ENCODE measurements at places on chromosomes 5 and 9.
A peak's percentile ranks its signal among the peaks of the same experiment; 100 is the strongest.

DNA sequence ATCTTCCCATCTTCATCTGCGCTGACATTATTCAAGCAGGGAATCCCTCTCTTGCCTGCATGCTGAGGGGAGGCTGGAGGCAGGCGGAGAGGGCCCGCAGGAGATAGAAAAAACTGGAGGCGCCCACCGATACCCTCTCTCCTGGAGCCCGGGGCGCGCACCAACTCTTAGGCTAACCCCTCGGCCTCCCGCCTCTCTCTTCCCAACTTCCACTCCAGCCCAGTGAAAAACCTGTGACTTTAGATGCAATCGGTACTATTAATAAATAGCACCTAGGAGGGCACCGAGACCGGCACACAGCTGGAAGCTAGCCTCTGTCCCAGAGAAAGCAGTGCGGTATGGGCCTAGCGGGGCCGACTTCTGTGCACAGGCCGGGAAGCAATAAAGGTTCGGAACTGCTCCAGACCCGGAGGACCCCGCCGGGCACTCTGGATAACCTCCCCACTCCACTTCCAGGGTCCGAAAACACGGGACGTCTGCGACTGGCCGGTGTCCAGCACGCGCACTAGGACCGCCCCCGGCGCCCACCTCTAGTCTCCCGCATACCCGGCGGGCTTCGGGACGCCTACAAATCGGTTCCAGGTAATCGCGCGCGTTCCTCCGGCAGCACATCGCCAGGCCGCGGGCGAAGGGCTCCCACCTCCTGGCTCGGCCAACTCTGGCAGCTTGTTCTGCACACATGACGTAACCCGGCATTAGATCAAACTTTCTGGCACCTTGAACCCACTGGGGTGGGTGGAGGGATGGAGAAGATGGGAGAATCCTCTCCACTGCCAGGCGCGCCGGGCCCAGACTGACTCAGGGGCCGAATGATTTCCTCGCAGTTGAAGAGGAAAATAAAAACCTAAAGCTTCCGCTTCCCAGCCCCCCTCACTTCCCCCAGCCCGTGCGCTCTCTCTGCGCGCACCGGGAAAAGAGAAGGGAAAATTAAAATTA, 1.4 kb downstream of the EFNA5 start:
- DNase-seq: peak; percentile 17

GRCh38 chr5:53311681-53312080, 168.7 kb upstream of the FST start:
- DNase-seq: no peak

GRCh38 chr5:65825408-65826328, 100.7 kb upstream of the ERBIN start:
- no peak for DNase-seq

DNA sequence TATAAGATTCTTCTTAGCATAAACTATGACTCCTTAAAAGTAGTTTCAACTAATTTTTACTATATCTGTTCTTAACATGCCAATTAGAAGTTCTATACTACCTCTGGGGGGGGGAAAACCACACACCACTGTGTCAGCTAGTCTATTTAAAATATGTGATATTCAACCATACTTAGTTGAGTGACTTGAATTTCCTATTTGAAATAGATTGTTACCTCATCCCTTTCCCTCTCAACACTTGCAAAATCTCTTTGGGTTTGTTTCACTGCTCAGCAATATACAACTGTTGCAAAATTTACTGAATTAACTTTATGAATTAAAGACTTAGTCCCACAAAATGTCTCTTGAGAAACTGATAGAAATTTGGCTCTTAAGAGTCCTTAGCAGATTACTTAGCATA, 151.1 kb upstream of the POU5F2 start:
- no peak for DNase-seq

- DNase-seq: peak; percentile 77
Measured at GRCh38 chr9:33988219-33988890, 60.3 kb downstream of the UBAP2 start.

GRCh38 chr9:79220251-79220650, 351.5 kb upstream of the TLE4 start:
- DNase-seq: no peak

DNA sequence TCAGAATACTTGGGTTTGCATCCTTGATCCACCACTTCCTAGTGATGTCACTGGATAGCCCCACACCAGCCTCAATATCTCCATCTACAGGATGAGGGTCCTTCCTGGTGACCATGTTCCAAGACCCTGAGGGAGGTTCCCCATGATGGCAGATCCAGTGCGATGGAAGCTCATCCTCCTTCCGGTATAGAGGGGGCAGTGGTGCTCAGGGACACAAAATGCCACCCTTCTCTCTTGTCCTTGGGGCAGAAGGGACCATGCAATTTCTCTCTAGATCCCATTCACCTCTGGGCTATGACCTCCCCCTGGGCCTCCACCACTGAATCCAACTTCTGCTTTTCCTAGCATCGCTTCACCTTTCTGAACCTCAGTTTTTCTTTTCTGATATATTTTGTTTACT, 5.4 kb upstream of the SLC25A51 start:
- DNase-seq: no peak

- no peak for DNase-seq
Measured at GRCh38 chr9:115730396-115730795, 423.2 kb upstream of the PAPPA start.

- no peak for DNase-seq
Measured at GRCh38 chr9:36268007-36268427, 9.8 kb upstream of the GNE start.

DNA sequence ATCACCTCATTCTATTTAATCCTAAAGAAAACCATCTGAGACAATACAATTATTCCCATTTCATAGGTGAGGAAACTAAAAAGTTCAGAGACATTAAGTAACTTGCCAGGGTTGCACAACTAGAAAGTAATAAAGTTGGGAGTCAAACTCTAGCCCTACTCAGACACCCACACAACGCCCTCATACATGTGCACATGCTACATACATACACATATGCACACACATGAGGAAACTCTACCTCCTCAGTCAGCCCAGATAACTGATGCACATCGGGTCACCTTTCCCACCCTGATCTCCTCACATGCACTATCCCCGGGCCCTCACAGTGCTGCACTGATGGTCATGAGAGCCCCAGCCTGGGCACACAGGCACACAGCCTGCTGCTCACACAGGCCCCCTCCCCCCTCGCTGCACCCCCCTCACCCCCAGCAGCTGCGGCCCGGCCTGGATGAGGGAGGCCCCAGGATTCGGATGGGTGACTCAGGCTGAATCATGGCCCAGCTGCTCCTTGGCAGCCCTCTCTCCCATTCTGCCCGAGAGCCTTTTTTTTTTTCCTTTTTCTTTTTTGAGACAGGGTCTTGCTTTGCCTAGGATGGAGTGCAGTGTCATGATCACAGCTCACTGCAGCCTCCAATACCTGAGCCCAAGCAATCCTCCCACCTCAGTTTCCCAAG, 5.0 kb upstream of the GPRIN1 start:
- no peak for DNase-seq

DNA sequence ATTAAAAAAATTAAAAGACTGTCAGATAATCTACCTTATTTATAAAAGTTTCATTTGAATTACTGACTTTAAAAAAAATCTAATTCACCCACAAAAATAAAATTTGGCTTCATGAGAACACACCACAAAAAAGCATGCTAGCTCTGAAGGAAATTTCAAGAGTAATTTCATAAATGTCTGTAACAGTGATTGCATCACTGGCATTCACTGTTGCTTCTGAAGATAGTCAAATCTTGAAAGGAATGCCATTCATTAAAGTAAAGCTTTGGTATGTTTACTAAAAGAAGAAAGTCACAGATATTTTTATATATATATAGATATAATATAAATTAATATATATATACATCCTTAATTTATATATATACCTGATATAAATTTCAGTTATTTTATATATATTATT, 43.4 kb downstream of the NADK2 start:
- no peak for DNase-seq

GRCh38 chr5:30802961-30803705, 390.4 kb upstream of the CDH6 start:
- no peak for DNase-seq

DNA sequence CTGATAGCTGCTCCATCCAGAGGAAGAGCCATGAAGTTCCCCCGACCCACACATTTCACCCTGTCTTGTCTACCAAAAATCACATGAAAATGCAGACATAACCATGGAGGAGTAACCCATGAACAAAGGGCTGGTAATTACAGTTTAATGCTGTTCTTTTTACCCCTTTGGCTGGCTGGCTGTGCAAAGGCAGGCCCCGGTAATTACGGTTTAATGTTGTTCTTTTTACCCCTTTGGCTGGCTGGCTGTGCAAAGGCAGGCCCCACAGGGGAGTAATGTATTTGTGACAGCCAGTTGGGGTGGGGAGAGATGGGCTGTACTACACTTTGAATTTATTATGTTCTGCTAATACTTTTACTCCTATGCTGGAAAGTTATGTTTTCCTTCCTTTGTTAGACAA, 41.7 kb downstream of the PIK3R1 start:
- no peak for DNase-seq

GRCh38 chr5:158821331-158821730, 278.4 kb downstream of the EBF1 start:
- DNase-seq: no peak

DNA sequence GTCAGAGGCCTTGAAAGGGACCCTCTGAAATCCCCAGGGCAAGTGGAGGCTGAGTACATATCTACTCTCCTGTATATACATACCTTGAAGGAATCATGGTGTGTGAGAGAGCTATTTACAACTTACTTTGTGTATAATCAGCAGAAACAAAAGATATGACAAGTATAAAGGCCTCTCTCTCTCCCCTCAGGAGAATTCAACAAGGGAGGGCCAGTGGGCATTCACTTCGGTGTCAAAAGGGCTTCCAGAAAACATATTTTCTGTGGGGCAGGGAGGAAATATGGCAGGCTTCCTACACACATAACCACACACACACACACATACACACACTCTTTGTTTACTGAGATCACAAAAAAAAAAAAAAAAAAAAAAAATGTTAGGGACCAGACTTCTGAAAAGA, 181.7 kb downstream of the BNC2 start:
- DNase-seq: no peak

DNA sequence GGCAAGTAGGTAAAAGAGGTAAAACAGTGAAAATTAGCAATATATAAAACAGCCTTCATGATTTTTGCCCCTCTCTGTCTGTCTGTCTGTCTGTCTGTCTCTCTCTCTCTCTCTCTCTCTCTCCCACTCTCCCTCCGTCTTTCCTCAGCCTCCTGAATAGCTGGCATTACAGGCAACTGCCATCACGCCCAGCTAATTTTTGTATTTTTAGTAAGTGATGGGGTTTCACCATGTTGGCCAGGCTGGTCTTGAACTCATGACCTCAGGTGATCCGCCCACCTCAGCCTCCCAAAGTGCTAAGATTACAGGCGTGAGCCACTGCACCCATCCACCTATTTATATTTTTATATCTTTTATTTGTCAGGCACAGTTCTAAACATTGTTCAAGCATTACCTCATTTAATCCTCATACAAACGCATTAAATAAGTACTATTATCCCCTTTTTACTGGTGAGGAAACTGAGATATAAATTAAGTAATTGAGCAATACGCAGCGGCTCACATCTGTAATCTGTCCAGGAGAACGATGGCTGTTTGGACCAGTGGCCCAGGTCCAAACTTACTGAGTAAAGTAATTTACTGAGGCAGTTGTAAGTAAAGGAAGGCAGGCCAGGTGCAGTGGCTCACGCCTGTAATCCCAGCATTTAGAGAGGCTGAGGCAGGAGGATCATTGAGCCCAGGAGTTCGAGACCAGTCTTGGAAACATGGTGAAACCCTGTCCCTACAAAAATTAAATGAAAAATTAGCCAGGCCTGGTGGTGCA, 60.9 kb downstream of the UBE2R2 start:
- DNase-seq: no peak

GRCh38 chr9:96025995-96026602, 150.6 kb downstream of the ERCC6L2 start:
- peak; percentile 67 for DNase-seq

DNA sequence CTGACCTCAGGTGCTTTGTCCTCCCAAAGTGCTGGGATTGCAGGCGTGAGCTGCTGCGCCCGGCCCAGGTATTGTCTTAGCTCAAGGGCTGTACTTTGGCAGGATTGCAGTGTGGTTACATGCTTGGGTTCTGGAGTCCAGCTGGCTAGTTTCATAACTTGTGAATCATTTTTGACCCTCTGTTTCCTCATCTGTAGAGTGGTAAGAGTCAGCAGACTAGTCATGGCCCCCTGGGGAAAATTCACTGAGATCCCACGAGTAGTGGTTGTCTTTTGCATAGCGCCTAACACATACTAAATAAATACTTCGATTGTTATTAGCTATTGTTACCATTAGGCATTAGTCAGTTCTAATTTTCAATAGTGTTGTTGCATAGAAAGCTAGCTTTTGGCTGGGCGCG, 14.3 kb downstream of the PTPA start:
- DNase-seq: no peak

DNA sequence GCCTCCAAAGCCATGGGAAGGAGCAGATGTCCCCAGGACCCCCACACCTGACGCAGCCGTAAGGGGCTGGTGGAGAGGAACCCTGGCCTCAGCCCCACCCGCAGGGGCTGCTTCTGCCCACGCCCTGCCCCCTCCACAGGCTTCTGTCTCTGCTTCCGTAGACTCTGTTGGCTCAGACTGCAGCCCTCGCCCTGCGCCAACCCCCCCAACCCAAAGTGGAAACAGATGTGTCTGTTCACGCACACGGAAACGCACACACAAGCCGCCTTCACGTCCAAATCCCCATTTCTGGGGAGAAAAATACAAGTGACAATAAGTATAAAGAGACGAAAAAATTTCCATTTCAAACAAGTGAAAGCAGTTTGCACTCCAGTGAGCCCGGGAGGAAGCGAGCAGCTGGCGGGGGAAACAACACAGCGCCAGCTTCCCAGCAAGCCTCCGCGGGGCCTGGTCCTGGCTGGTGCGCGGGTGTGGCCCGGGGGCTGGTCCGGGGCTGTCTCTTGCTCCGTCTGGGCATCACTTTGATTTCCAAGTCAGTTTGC, 32.6 kb upstream of the RXRA start:
- DNase-seq: no peak

DNA sequence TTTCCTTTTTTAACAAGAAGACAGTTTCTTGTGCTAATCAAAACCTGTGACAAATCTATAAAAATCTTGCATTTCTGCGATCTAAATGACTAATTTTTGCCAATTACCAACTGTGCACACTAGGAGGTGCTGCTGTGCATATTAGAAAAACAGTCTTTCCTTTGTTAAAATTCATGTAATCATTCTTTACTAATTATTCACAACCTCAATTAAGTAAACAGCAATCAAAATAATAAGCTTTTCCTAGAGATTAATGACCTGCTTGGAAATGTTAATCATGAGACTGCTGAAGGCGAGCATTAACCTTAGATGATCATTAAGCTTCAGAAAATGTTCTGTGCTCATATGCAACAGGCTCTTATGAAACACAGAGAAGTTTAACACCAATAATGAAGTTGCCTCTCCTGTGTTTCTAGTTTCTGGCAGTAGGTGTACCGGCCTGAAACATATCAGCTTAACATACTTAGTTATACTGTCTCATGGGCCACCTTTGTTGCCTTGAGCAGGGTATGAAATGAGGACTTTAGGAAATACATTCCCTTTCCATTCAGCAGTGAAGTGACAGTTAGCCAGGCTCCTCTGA, 17.7 kb downstream of the RFESD start:
- DNase-seq: no peak

- DNase-seq: no peak
Measured at GRCh38 chr9:92164490-92164889, 49.3 kb upstream of the SPTLC1 start.

GRCh38 chr9:133556354-133556753, 21.9 kb downstream of the ADAMTSL2 start:
- no peak for DNase-seq

GRCh38 chr5:60257596-60258271, 364.2 kb upstream of the PDE4D start:
- DNase-seq: no peak

GRCh38 chr5:118544887-118545449, 443.4 kb downstream of the DTWD2 start:
- DNase-seq: no peak

GRCh38 chr9:120931231-120932085, 4.9 kb upstream of the TRAF1 start:
- peak; percentile 78 for DNase-seq
